Mesothelial cell of epicardium (in vitro differentiated cells): ENCODE measurements at places on chromosomes 6 and 20. TPM values are rescaled to one million over a fixed set of nuclear protein-coding genes. Genes with fewer than 3 reads are reported as not detected.

GRCh38 chr6:21019614-21020013 is 485.4 kb downstream of the CDKAL1 start:
- no peak for DNase-seq

DNA sequence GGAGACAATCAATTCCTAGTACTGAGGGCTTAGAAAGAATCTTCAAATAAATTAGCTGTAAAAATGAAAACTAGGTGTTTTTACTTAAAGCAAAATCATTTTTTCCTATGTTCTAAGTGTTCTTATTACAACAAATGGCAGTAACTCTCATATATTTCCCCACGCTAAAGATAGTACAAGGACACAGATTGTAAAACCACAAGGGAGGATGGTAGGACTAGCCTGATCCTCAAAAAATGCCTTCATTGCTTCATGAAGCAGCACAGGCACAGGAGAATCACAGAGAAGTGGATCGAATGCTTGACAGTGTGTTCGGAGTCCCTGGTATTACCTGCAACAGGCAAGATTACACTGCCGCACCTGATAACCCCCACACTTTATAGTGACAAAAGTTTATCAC is 58.5 kb downstream of the SAMD3 start:
- DNase-seq: no peak

DNA sequence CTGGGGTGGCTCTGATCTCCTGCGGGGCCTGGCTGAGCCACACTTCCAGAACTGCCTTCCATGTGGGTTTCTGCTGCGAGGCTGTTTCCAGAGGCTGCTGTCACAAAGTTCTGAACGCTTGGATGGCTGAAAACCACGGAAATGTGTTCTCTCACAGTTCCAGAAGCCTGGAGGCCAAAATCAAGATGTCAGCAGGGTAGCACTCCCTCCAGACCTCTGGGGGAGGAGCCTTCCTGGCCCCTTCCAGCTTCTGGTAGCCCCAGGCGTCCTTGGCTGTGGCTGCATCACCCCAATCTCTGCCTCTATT is 23.7 kb upstream of the BMP7 start:
- no peak for DNase-seq

DNA sequence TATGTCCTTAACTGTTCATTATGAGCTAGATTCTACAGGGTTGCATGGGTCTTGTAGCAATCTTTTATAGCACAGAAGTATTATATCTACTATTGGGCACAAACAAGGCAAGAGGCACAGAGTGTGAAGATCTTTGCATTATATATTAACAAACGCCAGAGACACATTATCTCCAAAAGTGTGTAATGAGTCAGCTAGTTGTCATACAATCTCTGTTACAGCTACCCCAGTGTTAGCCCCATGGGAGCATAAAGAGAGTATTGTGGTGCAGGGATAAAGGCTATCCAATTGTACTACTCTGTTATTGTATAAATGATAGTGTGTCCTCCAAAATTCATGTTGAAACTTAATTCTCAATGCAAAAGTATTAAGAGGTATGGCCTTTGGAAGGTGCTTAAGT is 148.4 kb upstream of the RIMS1 start:
- no peak for DNase-seq

- DNase-seq: no peak
Observed at GRCh38 chr6:72464246-72464645, 157.6 kb upstream of the KCNQ5 start.

- DNase-seq: no peak
Observed at GRCh38 chr6:34451192-34451591, 14.7 kb upstream of the PACSIN1 start.

The ARID1B gene
- 137 to 155 TPM (median 143 TPM) in 3 replicates for total RNA-seq

DNA sequence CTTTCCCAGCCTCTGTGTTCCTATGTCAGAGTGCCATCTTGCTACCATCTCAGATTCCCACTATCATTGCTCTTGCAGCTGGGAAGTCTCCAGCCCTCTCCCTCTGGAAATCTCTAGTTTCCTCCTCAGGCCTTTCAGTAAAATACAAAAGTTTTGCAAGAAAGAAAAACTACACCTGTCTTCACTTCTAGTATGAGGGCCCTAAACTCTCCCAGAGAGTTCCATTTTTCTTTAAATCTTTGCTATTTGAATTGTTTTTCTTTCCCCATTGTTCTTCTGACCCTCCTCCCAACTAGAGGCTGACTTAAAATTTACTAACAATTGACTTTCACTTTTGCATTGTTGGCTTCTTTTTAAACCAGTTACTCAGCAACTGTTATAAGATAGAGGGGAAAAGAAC is 62.8 kb downstream of the LY86 start:
- DNase-seq: no peak

GRCh38 chr6:493840-494239 is 102.3 kb downstream of the IRF4 start:
- no peak for DNase-seq

DNA sequence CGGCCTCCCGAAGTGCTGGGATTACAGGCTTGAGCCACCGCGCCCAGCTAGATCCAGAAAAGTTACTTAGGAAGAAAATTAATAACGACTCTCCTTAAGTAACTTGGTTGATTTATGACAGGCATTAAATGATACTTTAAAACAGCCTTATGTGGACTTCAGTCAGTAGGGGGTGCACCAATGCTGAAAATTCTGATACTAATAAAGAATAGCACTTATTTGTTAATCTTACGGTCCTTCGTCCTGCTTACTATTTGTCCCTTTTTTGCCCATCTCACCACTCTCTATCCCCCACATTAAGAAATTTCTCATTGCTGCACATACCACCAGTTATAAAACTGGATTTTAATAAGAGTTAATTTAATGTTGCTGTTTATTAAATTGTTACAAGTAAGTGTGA is 12.7 kb upstream of the PRELID3B start:
- DNase-seq: no peak
